Body of pancreas (tissue), 4 donors: ENCODE measurements at places on chromosomes 4 and X.

- no peak overlapping the region for H3K27ac ChIP-seq
- no peaks in the 10 kb centered on the region for H3K27me3 ChIP-seq
- H3K4me1 ChIP-seq: no peaks in the 10 kb centered on the region
- H3K4me3 ChIP-seq: no peak overlapping the region
- H3K36me3 ChIP-seq: no peaks in the 10 kb centered on the region
Measured at GRCh38 chr4:78022517-78022916, 34.6 kb upstream of the FRAS1 start.

DNA sequence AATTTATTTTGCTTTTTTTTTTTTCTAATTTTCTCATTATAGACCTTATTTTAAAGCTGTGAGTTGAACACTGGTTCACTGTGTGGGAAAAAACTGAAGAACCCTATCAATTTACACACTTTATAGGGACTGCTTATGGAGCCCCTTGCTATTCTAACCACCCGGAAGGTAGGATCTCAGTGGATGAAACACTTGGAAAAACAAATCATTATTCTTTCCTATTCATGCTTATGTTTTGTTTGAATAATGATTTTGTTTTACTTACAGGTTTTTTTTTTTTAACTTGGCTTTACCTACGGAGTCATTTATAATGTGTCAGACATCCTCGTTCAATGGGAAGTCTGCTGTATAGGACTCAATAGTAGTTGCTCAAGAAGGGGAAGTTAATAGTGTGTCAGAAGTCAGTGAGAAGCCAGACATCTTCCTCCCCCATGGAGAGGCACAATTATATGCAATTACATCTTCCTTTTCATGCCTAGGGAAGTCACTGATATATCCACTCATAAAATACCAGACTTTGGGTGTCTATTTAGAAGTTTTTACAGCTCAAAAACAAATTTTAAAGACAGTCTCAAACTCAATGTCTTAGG lies 113.2 kb downstream of the ARSF start:
- no peak overlapping the region for H3K27ac ChIP-seq
- H3K4me1 ChIP-seq: no peaks in the 10 kb centered on the region

DNA sequence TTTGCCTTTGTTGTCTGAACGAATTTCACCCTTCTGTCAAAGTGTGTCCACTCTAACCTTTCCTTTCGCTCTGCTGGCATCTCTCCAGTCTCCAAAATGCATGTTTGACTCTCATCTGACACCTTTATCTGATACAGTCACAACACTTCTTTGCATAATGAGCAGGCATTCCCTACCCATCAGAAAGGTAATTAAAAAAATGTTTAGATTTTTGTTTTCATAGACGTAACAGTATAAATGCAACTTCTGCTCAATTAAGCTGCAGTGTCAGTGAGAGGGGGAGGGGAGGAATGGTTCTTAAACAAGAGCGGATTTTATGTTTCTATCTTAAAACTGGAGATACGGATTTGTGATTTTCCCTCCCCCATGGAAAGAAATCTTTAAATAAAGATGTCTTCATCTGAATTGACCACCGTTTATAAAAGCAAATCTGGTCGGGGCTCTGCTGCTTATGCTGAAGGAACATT lies 70.2 kb downstream of the CXXC4 start:
- no peak for DNase-seq
- no peak overlapping the region for H3K27ac ChIP-seq
- no peaks in the 10 kb centered on the region for H3K27me3 ChIP-seq
- H3K4me1 ChIP-seq: peaks cover 12% of the 10 kb centered on the region
- H3K36me3 ChIP-seq: no peaks in the 10 kb centered on the region

DNA sequence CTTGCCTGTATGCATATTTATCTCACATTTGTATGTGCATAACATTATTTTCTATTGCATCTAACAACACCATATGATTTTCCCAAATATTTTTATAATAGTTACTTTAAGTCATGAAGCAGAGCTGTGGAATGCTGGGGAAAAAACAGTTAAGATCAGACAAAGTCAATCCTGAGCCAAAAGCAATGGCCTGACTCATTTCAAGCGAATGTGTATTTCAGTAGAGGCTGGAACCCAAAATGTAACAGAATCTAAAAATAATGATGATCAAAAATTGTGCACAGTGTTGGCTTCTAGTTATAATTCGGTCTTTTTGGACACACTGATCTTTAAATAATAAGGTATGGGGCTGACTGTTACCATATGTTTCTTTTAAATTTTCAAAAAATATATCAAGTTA lies 516.2 kb upstream of the ADGRL3 start:
- H3K27ac ChIP-seq: no peak overlapping the region
- no peaks in the 10 kb centered on the region for H3K27me3 ChIP-seq
- H3K4me3 ChIP-seq: no peak overlapping the region

- no peak overlapping the region for H3K27ac ChIP-seq
- no peaks in the 10 kb centered on the region for H3K36me3 ChIP-seq
- no peaks in the 10 kb centered on the region for H3K4me1 ChIP-seq
Measured at GRCh38 chrX:150649096-150649870, 43.9 kb upstream of the MTMR1 start.

GRCh38 chr4:175282407-175282806 lies 364.2 kb downstream of the ADAM29 start:
- no peaks in the 10 kb centered on the region for H3K4me1 ChIP-seq
- DNase-seq: no peak
- no peaks in the 10 kb centered on the region for H3K36me3 ChIP-seq
- no peak overlapping the region for H3K27ac ChIP-seq
- H3K27me3 ChIP-seq: no peaks in the 10 kb centered on the region
- H3K4me3 ChIP-seq: no peak overlapping the region

GRCh38 chrX:2342874-2343273 lies 157.9 kb downstream of the DHRSX start:
- no peak for DNase-seq
- no peak overlapping the region for H3K27ac ChIP-seq
- H3K4me3 ChIP-seq: no peak overlapping the region
- H3K4me1 ChIP-seq: peaks cover 7% of the 10 kb centered on the region

- H3K4me3 ChIP-seq: no peak overlapping the region
- no peak for DNase-seq
- H3K36me3 ChIP-seq: no peaks in the 10 kb centered on the region
- H3K27me3 ChIP-seq: no peaks in the 10 kb centered on the region
- peaks cover 14% of the 10 kb centered on the region for H3K4me1 ChIP-seq
Measured at GRCh38 chr4:113682730-113683537, 78.6 kb downstream of the CAMK2D start.

DNA sequence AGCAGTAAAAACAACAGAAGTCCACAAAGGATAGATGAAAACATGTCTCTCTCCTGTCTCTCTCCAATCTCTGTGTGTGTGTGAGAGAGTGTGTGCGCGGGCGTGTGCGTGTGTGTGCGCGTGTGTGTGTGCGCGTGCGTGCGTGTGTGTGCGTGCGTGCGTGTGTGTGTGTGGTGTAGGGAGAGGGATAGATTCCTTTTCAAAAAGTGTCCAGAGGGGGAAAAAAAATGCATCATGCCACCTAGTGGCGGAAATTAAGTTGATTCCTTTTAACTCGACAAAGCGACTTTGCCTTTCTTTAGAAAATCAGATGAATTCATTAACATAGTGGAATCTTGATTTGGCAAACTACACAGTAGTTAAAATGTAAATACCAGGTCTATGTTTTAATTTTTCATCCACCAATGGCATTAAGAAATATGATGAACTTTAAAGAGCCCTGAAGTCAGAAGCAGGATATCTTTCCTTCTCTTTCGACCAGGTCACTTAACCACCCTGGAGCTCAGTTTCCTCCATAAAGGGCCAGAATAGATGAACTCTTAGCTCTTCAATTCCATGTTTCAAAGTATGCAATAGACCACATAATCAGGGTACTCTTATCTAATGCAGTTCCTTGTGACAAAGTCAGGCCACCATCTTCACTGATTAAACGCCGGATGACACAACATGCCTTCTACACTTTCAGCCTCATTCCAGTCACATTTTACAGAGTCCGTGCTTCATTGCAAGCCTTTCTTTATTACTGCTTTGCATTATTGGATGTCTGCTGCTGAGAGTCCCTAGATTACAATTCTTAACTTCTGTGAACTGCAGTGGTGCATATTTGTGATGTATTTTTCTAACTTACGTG lies 162.8 kb downstream of the FBXO8 start:
- H3K4me3 ChIP-seq: no peak overlapping the region
- H3K27me3 ChIP-seq: no peaks in the 10 kb centered on the region
- no peaks in the 10 kb centered on the region for H3K36me3 ChIP-seq
- no peaks in the 10 kb centered on the region for H3K4me1 ChIP-seq
- DNase-seq: peak; percentile 41
- no peak overlapping the region for H3K27ac ChIP-seq

GRCh38 chrX:29376584-29376983 lies 789.3 kb downstream of the IL1RAPL1 start:
- no peak overlapping the region for H3K4me3 ChIP-seq
- no peaks in the 10 kb centered on the region for H3K4me1 ChIP-seq
- DNase-seq: no peak
- H3K27ac ChIP-seq: no peak overlapping the region
- H3K36me3 ChIP-seq: no peaks in the 10 kb centered on the region

DNA sequence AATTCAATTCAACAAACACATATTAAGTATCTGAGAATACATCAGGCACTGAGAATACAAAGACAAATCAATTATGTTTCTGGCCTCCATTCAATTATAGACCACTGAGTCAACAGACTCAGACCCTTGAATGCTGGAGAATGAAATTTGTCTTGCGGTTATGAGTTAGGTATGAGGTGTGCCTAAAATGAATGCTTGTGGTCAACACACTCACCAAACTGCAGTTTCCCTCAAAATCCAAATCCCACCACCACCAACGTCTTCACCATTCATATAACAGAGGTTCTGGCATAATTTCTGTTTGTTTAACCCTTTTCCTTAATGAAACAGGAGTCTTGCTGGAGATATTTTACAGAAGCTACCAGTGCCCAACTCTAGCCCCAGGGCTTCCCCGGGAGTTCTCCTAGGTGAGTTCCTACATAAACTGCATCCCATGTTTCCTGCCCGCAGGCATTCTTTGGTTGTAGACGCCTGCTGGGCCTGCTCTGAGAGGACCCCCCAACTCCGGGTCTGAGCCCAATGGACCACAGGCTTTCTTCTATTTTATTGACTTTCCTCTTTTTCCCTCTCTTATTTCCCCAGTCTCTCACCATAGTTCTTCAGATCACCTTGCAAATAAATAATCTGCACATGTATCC lies 119.2 kb downstream of the DDX53 start:
- H3K4me3 ChIP-seq: no peak overlapping the region
- no peak for DNase-seq
- H3K27ac ChIP-seq: no peak overlapping the region
- H3K4me1 ChIP-seq: no peaks in the 10 kb centered on the region
- H3K27me3 ChIP-seq: no peaks in the 10 kb centered on the region

DNA sequence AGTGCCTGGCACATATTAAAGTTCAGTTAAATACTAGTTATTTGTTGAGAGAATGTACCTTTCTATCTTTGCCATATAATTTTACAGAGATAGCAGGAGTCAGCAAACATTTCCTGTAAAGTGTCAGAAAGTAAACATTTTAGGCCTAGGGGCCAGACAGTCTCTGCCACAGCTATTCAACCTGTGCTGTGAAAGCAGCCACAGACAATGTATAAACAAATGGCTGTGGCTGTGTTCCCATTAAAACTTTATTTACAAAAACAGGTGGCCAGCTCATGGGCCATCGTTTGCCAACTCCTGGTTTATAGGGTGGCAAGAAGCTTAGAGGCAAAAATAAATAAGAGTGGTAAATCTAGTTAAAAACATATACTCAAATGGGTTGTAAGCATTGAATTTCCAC lies 34.0 kb upstream of the BRS3 start:
- no peak for DNase-seq
- no peaks in the 10 kb centered on the region for H3K27me3 ChIP-seq
- H3K4me3 ChIP-seq: no peak overlapping the region
- no peaks in the 10 kb centered on the region for H3K36me3 ChIP-seq

GRCh38 chr4:48347282-48347921 lies 6.1 kb downstream of the SLAIN2 start:
- no peaks in the 10 kb centered on the region for H3K36me3 ChIP-seq
- DNase-seq: no peak
- peaks cover 51% of the 10 kb centered on the region for H3K4me1 ChIP-seq
- no peak overlapping the region for H3K4me3 ChIP-seq

DNA sequence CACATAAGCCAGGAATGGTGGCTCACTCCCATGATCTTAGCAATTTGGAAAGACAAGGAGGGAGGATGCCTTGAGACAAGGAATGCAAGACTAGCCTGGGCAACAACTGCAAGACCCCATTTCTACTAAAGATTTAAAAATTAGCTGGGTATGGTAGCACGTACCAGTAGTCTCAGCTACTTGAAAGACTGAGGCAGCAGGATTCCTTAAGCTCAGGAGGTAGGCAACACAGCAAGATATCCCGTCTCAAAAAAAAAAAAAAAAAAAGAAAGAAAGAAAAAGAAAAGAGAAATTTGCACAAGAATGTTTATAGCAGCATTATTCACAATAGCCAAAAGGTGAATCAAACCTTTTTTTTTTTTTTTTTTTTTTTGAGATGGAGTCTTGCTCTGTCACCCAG lies 29.7 kb downstream of the PDS5A start:
- no peak overlapping the region for H3K27ac ChIP-seq
- peaks cover 9% of the 10 kb centered on the region for H3K4me1 ChIP-seq
- DNase-seq: no peak
- no peaks in the 10 kb centered on the region for H3K27me3 ChIP-seq
- H3K36me3 ChIP-seq: no peaks in the 10 kb centered on the region

- no peak overlapping the region for H3K27ac ChIP-seq
- H3K27me3 ChIP-seq: no peaks in the 10 kb centered on the region
- H3K4me3 ChIP-seq: no peak overlapping the region
- no peaks in the 10 kb centered on the region for H3K4me1 ChIP-seq
- DNase-seq: no peak
Measured at GRCh38 chr4:171376724-171377123, 436.5 kb upstream of the GALNTL6 start.

DNA sequence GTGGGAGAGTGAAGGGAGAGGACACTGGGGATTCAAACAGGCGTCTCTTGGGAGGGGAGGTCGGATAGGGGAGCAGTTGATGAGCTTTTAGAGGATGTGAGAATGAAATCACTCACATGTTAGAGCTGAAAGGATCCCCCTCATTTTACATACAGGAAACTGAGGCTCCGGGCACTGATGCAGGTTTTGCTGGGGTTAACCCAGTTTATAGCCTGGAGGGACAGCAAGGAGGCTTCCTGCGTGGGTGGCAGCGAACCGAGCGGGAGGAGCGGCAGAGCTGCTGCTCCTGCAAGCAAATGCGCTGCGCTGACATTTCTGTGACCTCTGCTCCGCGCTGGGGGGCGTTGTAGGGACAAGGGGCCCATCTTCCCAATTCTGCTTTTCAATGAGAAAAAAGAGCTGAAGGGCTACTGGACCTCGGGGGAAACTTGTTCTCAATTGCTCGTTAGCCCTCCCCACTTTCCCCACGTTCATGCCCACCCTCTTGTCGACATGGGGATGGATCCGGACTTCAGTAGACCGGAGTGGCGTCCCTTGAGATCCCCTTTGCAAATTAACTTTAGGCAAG lies 1.2 kb upstream of the NEUROG2 start:
- H3K4me1 ChIP-seq: peaks cover 39% of the 10 kb centered on the region
- peaks cover 2% of the 10 kb centered on the region for H3K27me3 ChIP-seq
- DNase-seq: no peak
- H3K36me3 ChIP-seq: no peaks in the 10 kb centered on the region
- H3K4me3 ChIP-seq: no peak overlapping the region
